Anterior cingulate cortex (tissue), 58 donors: ENCODE measurements at places on chromosomes 5 and 9.
A peak's percentile ranks its signal among the peaks of the same experiment; 100 is the strongest.

- no peak for DNase-seq
These were observed 26.8 kb upstream of the RASGEF1C start for GRCh38 chr5:180235846-180236245.

DNA sequence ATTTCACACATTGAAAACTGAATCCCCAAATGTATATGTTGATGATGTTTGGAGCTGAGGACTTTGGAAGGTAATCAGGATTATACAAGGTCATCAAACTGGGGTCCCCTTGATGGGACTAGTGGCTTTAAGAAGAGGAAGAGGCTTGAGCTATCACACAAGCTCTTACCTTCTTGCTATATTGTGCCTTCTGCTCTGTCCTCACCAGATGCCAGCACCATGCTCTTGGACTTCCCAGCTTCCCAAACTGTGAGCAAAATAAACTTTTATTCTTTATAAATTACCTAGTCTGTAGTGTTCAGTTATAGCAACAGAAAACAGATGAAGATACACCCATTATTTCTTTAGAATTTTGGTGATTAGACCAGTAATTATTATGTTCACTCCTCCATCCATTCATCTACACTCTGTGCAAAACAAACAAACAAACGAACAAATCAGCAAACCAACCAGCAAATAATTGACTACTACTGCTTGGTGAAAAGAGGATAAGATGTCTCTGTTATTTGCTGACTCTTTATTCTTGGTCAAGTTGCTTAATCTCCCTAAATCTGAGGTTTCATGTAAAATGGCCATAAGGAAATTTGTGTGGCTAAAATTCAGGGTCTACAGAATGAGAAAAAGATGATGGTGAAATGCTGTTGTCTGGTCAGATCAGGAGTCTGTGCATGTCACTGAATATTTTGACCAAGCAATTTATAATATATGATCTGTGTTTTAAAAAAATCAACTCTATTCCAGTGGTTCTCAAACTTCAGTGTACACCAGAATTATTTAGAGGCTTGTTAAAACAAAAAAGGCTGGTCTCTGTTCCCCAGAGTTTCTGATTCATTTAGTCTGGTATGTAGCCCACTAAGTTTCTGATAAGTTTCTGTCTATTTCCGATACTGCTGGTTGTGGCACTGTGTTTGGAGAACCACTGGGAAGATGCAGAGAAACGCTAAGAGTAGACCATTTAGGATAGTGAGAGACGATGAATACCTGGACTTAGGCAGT lies 854.1 kb downstream of the MAT2B start:
- DNase-seq = no peak

DNA sequence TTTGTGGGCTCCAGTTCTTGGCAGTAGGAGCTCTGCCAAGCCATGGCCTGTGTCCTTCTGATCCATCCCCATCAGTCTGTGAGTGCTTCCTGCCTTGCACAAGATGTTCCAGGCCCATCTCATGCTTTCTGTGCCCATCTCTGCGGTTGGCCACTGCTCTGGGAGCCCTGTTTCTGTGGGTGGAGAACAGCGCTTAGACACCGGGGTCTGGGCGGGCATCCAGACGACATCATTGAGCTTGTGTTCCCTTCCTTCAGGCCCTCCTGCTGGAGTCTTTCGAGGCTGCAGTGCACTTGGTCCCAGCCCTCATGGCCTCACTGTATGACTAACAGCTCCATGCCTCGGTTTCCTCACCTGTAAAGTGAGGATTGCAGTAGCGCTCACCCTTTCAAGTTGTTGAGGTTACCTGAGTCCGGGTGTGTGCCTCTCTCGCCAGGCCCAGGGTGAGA lies 14.9 kb upstream of the CARD19 start:
- no peak for DNase-seq

DNA sequence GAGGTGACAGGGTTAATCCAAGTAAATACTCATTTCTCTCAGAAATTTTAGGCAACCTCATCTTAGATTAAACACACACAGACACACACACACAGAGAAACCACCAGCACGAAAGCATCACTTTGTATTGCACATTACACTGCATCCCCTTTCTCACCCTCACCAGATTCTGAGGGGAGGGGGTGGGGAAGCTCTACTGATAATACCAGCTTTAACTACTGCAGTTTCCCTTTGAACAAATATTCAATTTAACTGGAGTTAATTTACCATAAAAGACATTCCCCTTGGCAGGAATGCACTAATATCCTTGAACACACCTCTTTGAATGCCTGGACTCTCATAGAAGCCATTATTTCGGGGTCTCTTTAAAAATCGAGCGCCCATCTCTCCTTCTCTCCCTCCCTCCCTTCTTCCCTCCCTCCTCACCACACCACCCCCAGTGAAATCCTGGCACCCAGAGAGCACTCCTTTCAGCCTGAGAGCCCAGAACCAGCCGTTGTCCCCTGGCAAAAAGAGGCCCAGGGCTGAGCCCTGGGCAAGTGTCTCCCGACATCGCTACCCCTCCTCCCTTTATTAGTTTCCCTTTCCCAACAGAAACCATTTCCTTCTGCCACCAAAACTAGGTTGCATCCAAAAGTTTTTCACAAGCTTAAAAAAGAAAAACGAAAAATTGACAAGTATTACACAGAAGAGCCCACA lies 2.8 kb upstream of the NFIB start:
- peak; percentile 19 for DNase-seq

DNA sequence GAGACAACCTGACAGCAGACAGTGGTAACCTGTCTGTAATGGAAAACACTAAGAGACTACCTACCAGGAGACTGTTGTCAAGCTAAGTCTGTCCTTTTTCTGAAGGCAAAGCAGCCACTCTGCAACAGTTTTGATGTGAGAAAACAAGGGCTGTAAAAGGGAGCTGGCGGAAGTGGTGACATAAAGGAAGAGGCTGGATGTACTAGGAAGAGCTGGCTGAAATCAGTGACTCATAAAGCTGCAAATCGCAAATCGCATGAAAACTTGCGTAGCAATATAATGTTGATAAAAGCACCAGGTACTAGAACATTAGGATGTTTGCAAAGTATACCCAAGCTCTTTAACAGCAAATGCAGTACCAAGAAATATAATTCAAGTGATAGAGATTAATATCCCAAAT lies 1.4 kb downstream of the NSUN2 start:
- no peak for DNase-seq

DNA sequence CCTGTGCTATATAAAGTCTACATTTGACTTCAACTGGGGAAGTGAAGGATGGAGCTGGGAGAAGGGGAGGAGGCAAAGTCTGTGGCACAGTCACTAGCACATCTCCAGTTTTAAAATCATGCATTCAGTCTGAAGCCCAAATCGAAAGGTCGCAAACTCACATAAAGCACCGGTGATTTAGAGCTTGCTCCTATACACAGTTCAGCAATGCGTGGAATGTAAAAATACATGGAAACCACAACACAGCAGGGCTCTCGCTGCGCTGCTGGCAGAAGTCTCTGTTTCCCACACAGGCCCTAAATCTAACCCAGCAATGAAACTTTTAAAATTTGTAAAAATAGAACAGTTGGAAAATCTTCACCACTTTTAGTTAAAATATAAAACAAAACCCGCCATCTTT lies 68.2 kb downstream of the EBF1 start:
- no peak for DNase-seq

DNA sequence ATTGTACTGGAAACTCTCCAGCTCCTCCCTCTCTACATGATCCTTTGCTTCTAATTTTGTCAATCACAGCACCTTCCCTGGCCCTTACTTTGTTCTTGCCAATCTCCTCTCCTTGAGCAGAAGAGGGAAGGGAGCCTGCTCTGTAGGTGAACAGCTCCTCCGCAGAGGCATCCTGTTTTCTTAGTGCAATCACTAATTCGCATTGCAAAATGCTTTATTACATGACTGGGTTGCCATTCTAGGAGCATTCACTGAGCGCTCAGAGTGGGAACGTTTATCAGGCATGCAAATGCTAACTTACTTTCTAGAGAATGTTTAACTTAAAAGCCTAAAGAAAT lies 416 bp upstream of the SNX18 start:
- no peak for DNase-seq

GRCh38 chr9:34715639-34716215 lies 5.8 kb upstream of the CCL21 start:
- DNase-seq = no peak

DNA sequence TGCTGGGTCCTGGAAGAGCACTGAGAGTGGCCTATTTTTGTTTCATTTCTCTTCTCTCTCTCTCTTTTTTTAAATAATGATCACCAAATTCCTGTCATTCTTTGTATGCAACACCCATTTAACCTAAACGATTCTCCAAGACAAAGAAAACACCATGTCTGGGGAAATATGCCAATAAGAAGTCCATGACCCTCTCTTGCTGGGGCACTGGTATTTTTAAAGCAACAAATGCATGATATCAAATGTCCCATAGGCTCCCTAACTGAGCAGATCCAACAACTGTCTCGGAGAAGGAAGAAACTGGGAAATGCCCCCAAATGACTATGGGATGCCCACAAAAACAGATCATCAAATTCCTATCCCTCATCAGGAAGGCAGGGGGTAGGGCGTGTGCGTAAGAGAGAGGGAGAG lies 567.4 kb downstream of the CCDC171 start:
- DNase-seq = no peak

- DNase-seq = no peak
These were observed 13.4 kb upstream of the STRBP start for GRCh38 chr9:123281659-123282350.

DNA sequence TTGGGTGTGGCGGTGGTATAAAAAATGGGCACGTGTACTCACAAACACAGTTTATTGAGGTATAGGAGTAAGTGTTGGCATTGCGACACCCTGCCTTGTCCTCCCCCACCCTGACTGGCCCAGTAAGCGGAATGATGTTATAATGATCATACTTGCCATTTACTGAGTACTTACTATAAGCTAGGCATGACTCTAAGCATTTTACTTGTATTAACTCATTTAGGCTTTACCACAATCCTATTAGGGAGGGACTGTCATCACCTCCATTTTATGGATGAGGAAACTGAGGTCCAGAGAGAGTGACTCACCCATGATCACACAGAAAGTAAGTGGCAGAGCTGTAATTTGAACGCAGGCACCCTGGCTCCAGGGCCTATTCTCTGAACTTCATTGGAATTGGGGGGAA lies 2.3 kb downstream of the SMIM3 start:
- no peak for DNase-seq

DNA sequence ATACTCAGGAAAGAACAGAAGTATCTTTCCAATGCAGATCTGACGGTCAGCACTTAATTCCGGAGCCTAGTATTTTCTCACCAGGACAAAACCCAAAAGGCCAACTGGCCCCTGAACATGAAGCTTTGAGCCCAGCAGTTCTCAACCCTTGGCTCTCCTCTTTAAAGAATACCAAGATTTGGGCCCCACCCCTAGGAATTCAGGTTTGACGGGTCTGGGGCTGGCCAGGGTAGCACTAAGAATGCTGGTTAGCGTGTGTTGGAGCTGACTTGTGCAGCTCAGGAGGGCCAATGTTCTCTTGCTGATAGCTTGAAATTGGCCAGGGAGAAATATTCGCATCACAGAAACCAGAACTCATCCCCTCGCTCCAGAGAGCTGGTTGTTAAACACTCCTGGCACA lies 88.3 kb upstream of the PTCH1 start:
- no peak for DNase-seq

GRCh38 chr5:107799306-107799705 lies 128.6 kb upstream of the EFNA5 start:
- DNase-seq = no peak

GRCh38 chr9:77956555-77956954 lies 75.1 kb downstream of the GNAQ start:
- DNase-seq = no peak

- DNase-seq = no peak
These were observed 95.2 kb downstream of the APTX start for GRCh38 chr9:32906213-32906612.

DNA sequence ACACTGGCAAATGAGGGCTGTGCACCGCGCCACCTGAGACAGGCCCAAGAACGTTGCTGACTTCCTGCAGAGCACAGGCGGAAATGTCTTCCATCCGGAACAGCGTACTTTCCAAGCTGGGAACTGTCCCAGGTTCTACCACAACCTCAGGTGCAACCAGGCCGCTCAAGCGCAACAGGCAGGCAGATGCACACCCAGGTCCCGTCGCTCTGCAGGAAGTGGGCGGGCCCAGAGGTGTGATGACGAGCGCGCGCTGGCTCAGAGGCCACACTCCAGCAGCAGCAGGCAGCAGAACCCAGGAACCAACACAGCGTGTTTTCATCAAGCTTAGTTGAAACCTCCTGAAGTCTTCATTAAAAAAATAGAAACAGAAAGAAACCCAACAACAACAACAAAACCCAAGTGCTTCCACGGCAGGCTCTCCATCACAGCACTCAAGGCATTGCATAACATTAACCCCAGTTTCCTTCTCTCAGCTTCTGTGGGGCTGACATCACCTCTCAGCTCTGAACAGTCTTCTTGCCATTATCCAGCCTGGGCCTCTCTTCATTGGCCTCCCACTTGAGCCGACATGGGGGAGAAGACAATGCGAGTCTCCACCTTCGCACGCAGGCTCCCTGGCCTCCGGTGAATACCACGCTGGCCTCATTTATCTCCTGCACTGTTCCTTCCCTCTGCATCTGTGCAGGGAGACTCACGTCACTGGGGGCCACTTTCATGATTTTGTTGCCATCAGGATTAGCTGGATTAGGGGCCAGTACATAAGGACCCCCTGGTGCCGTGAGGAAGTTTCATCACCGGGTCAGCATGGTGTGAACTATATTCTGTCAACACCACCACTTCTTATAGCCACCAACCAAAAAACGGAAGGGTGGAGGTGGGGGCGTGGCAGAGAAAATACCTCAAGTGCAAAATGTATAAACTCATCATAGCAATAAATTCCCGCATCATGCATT lies 22.1 kb downstream of the PTCH1 start:
- no peak for DNase-seq

DNA sequence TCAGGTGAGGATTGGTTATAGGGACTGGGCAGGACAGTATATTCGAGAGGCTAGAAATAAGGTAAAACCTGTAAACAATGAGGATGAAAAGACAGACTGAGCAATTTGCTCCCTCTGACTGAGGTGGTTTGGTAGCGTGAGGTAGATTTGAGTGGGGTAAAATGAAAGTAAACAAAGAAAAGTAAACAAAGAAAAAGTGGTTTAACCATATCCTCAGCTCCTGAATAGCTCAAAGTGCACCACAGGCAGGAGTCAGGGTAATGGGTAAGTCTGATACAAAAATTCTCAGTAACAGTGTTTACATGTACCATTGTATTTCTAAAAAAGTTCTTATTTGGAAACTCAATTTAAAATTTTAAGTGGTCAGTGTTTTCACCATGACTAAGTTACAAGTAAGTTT lies 203.1 kb upstream of the ARRDC3 start:
- no peak for DNase-seq

DNA sequence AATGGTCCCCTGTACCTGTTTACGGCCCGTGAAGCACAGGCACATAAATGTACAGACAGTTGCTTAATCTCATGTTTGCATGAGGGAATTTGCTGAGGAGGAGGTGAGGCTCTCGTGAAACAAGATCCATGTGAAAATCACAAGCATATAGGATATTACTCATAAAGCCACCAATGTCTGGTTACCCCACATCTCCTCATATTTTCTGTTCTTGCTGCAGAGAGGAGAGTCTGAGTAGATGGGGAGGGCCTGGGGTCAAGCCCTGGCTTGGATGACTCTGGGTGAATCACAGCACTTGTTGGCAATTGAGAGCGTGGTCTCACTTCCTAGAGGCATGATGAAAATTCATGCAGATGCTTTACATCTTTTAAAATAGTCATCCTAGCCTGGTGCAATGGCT lies 975 bp downstream of the AGXT2 start:
- DNase-seq = no peak

GRCh38 chr9:23581931-23582330 lies 244.1 kb downstream of the ELAVL2 start:
- no peak for DNase-seq
